Activated CD8-positive, alpha-beta T cell treated with anti-CD3 and anti-CD28 coated beads for 36 hours (primary cell): ENCODE measurements at places on chromosomes 13 and 19. TPM values are rescaled to one million over a fixed set of nuclear protein-coding genes. Genes with fewer than 3 reads are reported as not detected.

GRCh38 chr19:38323291-38323690 lies 3.6 kb downstream of the KCNK6 start:
- no peak for DNase-seq

GRCh38 chr19:36404498-36404897 lies 13.9 kb downstream of the ZFP82 start:
- no peak for DNase-seq

The PGLYRP2 gene
- total RNA-seq = 0.25 TPM

The ZNF439 gene
- 8.7 TPM for total RNA-seq

GRCh38 chr13:79360095-79360494 lies 46.0 kb downstream of the RBM26 start:
- no peak for DNase-seq

GRCh38 chr13:37596805-37597204 lies 1.8 kb downstream of the POSTN start:
- no peak for DNase-seq

The ZNF723 gene
- total RNA-seq = not detected

GRCh38 chr13:50425772-50426171 lies 410.5 kb downstream of the KCNRG start:
- no peak for DNase-seq
